ENCODE measurements at places on chromosomes 5 and 9.

GRCh38 chr9:22102146-22103053 is 93.3 kb upstream of the CDKN2B start:
- DNase-seq: no peak

- DNase-seq: no peak
Measured at GRCh38 chr5:74199436-74200210, 440.9 kb downstream of the ENC1 start.

DNA sequence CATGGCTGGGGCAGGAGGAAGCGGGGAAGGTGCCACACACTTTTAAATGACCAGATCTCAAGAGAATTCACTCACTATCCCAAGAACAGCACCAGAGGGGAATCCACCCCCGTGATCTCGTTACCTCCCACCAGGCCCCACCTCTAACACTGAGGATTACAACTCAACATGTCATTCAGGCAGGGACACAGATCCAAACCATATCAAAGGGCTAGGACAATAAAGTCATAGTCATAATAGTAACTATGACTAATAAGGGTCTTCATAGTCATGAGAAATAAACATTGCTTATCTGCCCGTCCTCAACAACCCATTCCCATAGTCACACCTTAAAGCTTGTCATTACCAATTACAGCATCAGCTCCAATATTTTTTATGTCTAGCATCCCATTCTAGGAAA is 65.3 kb upstream of the SMC2 start:
- DNase-seq: no peak

DNA sequence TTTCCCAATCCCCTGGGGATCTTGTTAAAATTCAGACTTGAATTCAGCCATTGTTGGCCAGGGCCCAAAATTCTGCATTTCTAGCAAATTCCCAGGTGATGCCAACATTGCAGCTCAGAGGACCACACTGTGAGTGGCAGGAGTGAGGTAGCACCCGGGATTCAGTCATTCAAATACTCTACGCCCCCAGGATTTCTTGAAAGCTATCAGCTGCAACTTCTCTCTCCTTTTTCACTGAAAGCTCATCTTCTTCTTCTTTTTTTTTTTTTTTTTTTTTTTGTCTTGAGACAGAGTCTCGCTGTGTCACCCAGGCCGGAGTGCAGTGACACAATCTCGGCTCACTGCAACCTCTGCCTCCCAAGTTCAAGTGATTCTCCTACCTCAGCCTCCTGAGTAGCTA is 19.3 kb upstream of the ANKH start:
- DNase-seq: no peak

DNA sequence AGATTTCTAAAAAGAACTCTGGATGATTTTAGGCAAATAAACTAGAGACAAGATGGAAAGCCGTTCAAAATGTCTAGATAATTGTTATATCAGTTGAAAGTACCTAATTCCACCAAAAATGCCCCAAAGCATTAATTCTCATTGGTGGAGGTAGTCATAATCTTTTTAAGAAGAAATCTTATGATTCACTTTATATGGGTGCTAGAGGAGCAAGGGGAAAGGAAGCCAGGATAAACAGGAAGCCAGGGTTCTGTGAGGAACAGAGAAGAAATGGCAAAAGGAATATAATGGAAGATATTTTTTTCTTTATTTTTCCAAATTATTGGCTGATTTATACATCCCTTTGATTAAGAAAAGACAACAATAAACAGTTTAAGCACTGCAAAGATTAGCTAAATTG is 7.8 kb downstream of the YIPF5 start:
- no peak for DNase-seq

- DNase-seq: no peak
Measured at GRCh38 chr5:139262059-139262741, 31.3 kb upstream of the MATR3 start.

- peak; percentile 78 for DNase-seq
Measured at GRCh38 chr9:135926402-135927194, 19.3 kb upstream of the CAMSAP1 start.

- DNase-seq: no peak
Measured at GRCh38 chr5:73641811-73642210, 15.8 kb downstream of the ARHGEF28 start.

GRCh38 chr5:171825051-171825450 is 39.4 kb downstream of the SMIM23 start:
- no peak for DNase-seq

GRCh38 chr5:135750506-135750905 is 84.0 kb upstream of the SLC25A48 start:
- DNase-seq: no peak

- no peak for DNase-seq
Measured at GRCh38 chr9:107928701-107929371, 439.3 kb upstream of the KLF4 start.

DNA sequence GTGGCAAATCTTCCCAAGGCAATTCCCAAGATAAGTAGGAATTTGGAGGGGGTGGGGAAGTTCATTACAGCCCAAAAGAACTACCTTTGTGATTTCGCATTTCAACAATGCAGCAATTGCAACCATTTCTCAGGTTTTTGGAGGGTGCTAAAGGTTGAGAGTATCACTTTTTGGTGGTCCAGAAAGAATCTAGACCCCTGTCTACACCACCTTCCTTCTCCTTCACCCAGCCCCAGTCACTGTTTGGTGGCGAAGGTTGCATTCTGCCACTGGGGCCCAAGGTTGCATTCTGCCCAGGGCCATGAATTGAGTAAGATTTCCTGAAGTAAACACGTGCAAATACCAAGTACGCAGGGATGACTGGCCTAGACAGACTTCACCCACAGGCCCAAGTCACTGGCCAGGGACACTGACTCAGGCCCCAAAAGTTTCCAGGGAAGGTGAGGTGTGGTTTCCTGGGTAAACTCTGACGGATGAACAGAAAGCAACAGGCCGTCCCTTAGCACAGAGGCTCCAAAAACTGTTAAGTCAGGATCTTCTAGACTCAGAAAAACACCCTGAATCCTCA is 5.7 kb downstream of the PDE6A start:
- DNase-seq: peak; percentile 69

- no peak for DNase-seq
Measured at GRCh38 chr5:81848362-81848880, 97.5 kb upstream of the SSBP2 start.

DNA sequence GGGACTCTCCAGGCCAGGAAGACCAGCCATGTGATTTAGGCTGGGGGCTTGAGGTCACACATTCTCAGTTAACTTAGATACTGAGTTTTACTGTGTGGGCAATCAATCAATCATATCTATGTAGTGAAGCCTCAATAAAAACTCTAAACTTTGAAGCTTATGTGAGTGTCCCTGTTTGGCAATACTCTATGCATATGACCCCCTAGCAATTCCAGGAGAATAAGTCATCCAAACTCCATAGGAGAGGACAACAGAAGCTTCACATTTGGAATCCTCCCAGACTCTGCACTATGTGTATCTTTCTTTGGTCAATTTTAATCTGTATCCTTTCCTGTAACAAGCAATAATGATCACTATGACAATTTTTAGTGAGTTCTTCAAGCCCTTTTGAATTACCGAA is 216.8 kb upstream of the RGMB start:
- no peak for DNase-seq

GRCh38 chr5:150638488-150639376 is 1.7 kb upstream of the SYNPO start:
- DNase-seq: no peak

GRCh38 chr5:116674881-116675625 is 100.4 kb upstream of the SEMA6A start:
- DNase-seq: no peak

DNA sequence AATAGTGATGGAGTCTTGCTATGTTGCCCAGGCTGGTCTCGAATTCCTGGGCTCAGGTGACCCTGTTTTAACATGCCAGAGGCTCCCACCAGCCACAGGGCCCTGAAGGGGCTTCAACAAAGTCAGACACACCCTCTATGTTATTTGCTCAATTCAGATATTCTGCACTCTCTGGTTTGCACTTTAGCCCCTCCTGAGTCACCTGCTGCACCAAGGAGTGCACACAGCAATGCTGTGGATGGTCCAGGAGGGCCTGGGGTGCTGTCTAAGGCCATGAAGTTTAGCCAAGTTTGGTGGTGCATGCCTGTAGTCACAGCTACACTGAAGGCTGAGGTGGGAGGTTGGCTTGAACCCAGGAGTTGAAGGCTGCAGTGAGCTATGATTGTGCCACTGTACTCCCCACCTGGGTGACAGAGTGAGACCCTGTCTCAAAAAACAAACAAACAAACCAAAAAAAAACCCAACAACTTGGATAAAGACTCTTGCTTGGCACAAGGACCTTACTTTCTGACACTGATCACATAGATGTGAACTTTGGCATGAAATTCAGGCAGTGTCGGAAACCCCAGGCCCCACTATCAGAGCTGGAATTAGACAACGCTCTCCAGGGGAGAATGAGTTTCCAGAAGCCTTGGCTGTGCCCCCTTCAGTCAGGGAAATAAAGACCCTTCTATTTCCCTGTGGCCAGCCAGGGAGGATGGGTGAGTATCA is 39.7 kb upstream of the CDKN2AIPNL start:
- no peak for DNase-seq

Measured in CD4-positive, alpha-beta T cell treated with Interferon alpha-2 for 1 hour (primary cell).